ENCODE measurements at places on chromosomes 2 and 18.
A peak's percentile ranks its signal among the peaks of the same experiment; 100 is the strongest.

GRCh38 chr2:180722551-180723239 lies 257.7 kb upstream of the UBE2E3 start:
- peak; percentile 64 for DNase-seq

DNA sequence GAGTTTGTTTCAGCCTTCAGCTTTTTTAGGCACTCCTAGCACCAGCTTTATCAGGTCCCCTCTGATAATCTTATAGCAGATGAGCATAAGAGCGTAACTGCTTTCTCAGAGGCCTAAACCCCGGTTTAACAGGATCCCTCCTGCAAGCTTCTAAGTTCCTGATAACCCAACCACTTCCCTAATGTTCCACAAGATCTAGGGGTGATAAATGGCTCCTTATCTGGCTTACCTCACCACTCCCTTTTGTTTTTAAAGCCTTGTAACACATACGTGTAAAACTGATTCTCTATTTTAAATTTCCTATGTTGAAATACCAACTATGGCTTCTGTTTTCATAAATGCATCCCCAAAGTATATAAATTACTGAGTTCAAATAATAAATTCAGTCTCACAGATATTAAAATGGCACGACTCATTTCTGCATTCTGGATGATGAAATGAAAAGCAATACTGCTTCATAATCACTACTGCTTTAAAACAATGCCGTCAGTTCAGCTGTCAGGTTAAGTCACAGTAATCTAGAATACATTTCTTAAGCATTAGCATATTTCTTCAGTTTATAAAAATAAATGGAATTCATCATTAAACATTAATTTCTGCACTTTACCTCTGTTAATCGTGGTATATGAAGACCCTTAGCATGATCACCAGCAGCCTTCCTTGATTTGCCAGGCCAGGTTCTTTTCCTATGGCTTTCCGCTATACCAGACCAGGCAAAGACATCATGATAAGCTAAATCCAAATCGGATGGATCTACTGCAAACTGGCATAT lies 126.3 kb downstream of the C2orf74 start:
- DNase-seq: no peak

GRCh38 chr18:48940854-48941611 lies 9.7 kb downstream of the SMAD7 start:
- DNase-seq: no peak

DNA sequence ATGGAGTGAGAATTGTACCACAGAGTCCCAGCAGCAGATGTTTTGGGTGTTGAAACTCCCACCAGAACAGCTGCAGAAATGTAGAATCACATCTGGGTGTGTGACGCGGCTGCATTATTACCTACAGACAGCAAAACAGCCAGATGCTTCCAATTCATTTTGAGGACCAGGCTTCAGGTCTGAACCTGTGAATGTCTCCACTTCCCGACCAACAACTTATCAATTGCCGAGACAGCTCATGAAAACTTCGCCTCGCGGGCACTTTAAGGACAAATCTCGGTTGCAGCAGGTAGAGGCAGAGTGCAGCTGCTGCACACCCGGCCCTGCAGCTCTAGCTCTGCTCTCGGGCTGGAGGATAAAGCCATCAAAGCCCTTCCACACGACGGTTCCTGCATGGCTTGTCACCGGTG lies 202.0 kb downstream of the HRH4 start:
- no peak for DNase-seq

DNA sequence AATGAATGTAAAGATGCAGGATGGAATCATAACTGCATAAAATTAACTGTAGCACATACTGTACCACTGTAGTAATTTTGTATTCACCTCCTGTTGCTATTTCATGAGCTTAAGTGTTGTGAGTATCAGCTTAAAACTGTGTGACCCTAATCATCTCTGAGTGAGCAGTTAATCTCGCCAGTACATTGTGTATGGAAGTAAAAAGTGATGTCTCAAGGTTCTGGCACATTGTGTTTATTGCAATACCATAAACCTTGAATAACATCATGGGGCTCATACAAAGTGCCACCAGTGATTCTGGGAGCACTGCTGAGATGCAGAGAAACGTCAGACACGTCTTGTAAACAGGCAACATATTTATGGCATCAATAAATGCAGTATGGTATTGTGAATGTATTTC lies 124.5 kb downstream of the PMAIP1 start:
- no peak for DNase-seq

DNA sequence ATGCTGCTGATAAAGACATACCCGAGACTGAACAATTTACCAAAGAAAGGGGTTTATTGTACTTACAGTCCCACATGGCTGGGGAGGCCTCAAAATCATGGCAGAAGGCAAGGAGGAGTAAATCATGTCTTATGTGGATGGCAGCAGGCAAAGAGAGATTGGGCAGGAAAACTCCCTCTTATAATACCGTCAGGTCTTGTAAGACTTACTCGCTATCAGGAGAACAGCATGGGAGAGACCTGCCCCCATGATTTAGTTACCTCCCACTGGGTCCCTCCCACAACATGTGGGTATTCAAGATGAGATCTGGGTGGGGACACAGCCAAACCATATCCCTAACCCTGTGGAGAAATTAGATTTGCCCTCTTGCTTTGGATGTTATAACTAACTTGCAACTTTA lies 1068.0 kb upstream of the ZEB2 start:
- no peak for DNase-seq

- no peak for DNase-seq
Observed at GRCh38 chr2:216672466-216672865, 22.9 kb downstream of the IGFBP5 start.

GRCh38 chr2:23298551-23298950 lies 86.4 kb upstream of the KLHL29 start:
- no peak for DNase-seq

DNA sequence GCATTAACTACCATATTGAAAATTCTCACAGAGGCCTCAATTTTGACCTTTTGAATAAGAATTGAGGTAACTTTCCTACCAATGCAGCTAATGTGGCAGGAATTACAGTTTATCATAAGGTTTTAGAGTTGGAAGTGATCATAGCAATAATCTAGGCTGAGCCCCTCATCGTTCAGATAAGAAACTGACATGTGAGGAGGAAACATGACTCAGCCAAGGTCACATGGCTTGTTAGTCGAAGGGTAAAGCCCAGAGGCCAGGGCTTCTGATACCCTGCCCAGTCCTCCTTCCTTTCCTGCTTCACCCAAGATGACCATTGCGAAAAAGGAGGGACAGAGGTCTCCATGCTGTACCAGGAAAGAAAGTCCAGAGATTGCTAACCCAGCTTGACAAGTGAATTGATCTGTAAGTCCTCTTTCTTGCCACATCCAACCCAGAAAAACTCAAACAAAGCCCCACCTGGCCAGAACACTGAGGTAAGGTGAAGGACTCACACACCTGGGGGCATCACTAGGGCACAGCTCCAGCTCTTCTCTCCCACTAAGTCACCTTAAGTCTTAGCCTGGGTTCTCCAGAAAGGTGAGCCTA lies 174.8 kb downstream of the EN1 start:
- no peak for DNase-seq

GRCh38 chr2:218271865-218272530 lies 1.7 kb downstream of the PNKD start:
- no peak for DNase-seq

DNA sequence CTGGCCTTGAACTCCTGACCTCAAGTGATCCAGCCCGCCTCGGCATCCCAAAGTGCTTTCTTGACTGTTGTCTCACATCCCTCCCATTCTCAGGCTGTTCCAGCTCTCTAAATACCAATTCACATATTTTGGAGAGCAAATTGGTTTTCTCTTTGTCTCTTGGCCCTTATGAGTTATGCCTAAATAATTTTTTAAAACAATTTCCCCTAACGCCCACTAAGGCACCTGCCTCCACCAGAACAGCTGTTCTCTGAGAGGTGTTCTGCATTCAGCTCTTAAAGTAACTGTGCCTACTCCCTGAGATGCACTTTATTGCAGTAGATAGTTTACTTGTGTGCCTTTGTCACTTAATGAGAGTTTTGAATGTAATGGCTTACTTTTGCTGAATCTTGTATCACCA lies 6.9 kb downstream of the CCDC195 start:
- DNase-seq: no peak

GRCh38 chr2:169768262-169768995 lies 30.2 kb upstream of the SSB start:
- no peak for DNase-seq

DNA sequence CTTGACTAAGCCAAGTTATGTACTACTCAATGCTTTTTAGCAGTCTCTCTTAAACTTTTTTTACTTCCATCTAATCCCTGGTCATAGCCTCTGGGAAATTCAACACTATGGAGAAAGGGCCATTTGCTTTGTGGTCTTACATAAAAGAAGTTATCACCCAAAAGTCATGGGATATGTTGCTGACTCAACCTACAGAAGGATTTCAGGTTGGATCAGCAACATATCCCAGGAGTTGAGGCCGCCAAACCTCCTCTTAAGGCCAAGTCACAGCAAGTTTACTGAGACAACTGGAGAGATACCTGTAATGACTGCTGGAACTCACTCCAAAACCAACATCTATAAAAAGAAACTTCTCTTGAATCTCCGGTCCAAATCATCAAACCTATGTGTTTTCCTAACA lies 141.1 kb downstream of the IRS1 start:
- no peak for DNase-seq

DNA sequence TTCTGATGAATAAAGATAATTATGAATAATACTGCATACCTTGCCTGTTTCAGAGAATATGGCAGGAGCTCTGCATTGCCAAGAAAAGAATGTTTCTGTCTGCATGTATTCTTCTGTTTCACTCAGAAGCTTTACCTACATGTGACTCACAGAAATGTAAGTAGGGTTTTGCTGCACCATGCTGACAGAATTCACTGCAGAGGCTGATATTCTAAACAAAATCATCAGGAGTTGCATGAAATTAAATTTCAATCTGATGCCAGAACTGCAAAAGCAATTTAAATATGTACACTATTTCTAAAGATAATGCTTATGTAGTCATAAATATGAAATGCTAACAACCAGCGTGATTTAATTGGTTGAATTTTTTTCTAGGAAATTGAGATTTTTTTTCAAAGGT lies 332.8 kb upstream of the FSHR start:
- DNase-seq: no peak

GRCh38 chr2:216690853-216691741 lies 4.3 kb downstream of the IGFBP5 start:
- peak; percentile 60 for DNase-seq

GRCh38 chr2:85954590-85955458 lies 66.0 kb upstream of the ST3GAL5 start:
- no peak for DNase-seq

- DNase-seq: no peak
Observed at GRCh38 chr2:99857867-99858444, 284.4 kb downstream of the AFF3 start.

DNA sequence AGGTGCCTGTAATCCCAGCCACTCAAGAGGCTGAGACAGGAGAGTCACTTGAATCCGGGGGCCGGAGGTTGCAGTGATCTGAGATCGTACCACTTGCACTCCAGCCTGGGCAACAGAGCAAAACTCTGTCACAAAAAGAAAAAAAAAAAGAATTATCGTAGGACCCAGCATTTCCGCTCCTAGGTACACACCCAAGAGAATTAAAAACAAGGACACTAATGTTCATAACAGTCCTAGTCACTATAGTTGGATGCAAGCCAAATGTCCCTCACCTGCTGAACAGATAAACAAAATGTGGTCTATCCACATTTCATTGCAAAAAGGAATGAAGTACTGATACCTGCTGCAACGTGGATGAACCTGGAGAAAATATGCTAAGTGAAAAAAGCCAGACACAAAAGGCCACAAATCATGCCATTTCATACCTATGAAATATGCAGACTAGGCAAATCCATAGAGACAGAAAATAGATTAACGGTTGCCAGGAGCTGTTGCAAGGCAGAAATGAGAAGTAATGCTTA lies 21.2 kb downstream of the ADRA2B start:
- no peak for DNase-seq

DNA sequence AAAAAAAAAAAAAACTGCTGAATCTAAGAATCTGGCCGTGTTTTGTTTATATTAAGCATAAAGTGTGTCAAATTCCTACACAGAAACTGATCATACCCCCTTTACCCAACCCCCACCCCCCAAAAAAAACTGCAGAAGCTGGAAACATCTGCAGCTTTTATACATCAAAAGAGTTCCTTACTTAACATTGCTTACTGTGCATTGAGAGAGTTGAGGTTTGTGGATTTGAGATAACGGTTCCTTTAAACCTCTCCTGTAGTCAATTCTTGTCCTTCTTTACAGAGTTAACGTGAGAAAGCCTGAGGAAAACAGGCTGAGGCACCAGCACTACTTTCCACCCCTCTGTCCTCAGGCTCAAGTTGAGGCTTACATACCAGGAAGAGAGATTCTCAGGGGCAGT lies 34.5 kb downstream of the FRZB start:
- DNase-seq: no peak

- DNase-seq: no peak
Observed at GRCh38 chr2:227515742-227516141, 43.8 kb downstream of the AGFG1 start.

DNA sequence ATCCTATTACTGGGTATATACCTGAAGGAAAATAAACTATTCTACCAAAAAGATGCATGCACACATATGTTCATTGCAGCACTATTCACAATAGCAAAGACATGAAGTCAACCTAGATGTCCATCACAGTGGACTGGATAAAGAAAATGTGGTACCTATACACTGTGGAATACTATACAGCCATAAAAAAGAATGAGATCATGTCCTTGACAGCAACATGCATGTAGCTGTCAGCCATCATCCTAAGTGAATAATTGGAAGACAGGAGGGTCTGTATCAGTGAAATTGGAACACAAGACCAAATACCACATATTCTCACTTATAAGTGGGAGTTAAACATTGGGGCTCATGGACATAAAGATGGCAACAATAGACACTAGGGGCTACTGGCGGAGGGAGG lies 27.7 kb upstream of the TWIST2 start:
- DNase-seq: no peak

DNA sequence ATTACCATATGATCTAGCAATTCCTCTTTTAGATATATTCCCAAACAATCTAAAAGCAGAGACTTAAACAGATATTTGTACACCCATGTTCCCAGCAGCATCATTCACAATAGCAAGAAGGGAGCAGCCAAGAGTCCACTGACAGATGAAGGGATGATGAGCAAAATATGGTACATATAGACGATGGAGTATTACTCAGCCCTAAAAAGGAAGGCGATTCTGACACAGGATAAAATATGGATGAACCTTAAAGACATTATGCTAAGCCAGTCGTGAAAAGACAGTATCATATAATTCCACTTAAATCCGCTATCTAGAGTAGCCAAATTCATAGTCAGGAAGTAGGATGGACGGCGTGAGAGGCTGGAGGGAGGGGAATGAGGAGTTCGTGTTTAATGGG lies 20.4 kb downstream of the HS6ST1 start:
- no peak for DNase-seq

DNA sequence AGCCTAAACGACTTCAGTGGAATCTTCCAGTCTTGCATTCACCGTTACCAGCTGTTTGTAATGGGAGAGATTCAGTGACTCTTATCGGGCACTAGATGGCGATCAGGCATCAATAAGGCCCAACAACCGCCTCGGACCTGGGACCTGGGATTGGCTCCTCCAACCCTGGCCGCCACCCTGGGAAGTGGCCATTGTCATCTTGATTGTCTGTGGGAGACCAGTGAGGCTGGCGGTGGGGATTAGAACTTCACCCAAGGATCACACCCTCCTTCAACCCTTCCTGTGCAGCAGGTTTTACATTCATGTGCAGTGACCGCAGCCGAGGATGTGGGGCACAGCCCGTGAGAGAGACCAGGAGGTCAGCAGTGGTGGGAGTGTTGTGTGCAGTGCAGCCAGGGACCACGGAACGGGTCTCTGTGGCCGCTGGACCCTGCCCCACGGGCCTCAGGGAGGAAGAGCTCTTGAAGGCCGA lies 85.3 kb downstream of the SPP2 start:
- DNase-seq: peak; percentile 65
